Stimulated activated CD4-positive, alpha-beta T cell treated with anti-CD3 and anti-CD28 coated beads, Interleukin-2, amount 100 ng/mL, for 24 hours (primary cell): ENCODE measurements at places on chromosomes 16 and 17.

- DNase-seq = no peak
These were observed 217.8 kb downstream of the GRIN2A start for GRCh38 chr16:9964426-9964825.

- no peak for DNase-seq
These were observed 15.7 kb downstream of the PSMD11 start for GRCh38 chr17:32460054-32460453.

DNA sequence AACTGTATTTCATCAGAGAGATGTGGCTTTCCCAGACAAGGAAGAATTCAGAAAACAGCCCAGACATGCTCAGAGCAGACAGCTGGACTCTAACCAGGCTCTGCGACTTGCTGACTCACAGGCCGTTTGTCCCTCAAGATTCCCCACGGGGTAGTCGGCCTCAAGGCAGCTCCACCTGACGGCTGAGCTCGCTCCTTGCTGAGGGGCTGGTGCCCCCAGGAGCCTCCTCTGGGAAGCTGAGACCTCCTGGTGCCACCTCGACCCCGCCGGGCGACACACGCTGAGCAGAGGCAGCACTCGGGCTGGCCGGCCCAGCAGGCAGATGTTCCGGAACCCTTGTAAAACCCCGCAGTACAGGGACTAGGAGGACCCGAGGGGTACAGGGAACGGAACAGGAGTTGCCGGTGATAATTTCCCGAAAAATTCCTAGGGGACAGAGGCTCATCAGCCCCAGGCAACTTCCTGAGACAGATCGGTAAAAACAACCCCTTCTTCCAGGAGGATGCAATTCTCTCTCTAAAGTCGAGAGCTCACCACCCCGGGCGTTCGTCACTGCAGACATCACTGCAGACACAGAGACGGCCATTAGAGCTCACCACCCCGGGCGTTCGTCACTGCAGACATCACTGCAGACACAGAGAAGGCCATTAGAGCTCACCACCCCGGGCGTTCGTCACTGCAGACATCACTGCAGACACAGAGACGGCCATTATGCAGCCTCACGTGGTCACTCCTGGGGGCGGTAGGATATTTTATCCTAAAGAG lies 19.9 kb downstream of the RPH3AL start:
- no peak for DNase-seq

- no peak for DNase-seq
These were observed 52.7 kb upstream of the SLC25A19 start for GRCh38 chr17:75341784-75342486.

- DNase-seq = no peak
These were observed 45.4 kb downstream of the SOX8 start for GRCh38 chr16:1026784-1027500.

GRCh38 chr16:88472069-88472468 lies 19.0 kb downstream of the ZFPM1 start:
- no peak for DNase-seq

DNA sequence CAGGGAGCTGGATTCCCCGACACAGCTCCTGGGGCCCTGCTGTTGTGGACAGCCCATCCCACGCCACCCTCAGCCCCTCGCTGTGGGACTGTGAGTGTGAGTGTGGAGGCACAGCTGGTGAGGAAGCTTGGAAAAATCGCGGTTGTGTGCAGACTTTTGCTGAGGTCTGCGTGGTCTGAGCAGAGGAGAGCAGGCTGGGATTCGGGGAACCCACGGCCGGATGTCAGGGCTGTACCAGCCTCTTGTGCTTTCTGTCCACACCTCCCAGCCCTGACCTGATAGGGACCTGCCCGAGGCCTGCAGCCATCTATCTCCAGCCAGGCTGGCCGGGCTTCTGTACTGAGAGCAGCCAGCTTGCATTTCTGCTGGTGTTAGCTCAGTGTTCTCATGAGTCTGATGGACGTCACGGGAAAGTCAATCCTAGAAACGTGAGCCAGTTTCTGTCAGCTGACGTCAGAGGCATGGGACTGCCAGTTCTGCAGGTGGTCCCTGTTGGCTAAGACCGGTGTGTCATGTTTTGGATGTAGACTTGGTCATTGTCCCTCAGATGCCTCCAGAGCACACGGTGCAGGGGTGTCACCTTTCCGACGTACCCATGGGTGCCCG lies 72.8 kb upstream of the ZNF750 start:
- DNase-seq = no peak

DNA sequence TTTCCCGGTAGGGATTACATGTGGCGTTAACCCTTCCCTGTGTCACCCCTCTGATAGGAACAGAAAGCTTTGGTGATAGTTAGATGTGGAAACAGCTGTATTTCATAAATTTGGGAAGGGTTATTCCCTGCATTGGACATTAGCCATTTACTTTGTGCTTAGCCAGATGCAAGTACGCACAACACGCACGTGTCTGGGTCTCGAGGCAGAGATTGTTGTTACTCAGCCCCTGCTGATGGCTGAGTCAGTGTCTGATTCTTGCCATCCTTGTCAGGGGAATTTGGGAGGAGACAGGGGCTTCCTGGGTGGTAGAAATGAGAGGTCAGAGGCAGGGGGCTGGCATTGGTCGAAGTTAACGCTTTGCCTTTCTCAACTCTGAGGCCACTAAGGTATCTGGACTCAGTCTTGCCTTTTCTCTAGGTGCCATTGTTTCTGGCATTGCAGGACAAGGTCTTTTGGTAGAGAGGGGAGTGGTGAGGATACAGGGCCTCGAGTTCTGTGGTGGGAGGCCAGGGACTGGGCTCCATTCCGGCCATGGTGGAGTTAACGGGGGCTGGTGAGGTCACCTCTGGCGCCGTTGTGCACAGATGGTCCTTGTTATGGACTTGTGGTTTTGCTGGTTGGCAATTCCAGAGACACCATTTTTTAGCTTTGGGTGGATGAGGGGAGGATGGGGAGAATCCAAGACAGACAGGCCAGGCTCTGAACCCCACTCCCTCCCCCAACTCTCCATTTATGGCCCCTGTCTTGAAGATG lies 8.2 kb downstream of the MMP2 start:
- DNase-seq = no peak

DNA sequence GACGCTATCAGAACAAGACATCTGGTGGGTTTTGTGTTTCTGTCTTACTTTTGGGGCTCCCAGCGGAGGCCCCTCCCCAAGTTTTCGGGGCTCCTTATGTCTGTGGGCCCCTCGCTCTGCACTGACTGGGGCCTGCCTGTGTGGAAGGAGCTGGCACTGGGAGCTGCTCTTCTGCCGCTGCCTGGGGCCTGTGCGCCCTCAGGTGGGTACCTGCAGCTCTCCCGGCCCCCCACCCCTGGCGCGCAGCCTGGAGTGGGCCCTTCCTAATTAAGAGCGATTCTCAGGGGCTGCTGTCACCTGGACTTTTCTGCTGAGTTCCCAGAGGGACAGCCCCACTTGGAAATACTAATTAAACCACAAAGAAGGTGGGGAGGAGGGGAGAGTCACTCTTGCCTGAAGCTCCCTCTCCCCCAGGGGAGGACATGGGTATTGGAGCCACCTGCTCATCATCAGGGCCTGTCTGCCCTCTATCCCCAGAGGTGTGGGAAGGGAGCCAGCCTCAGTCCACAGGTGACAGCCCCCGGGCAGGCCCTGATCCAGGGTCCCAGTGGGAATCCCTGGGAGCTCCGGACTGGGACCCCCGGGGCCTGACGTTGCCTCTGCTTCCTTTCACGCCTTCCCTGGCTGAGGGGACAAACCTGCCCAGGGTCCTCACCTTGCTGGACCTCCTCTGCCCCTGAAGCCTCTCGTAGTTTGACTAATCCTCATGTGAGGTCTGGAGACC lies 36.5 kb downstream of the GSE1 start:
- no peak for DNase-seq

- DNase-seq = no peak
These were observed 6.3 kb upstream of the ERCC4 start for GRCh38 chr16:13913374-13914292.

GRCh38 chr16:66081775-66082366 lies 284.6 kb upstream of the CDH5 start:
- DNase-seq = no peak

GRCh38 chr17:37770631-37771518 lies 26.0 kb upstream of the HNF1B start:
- DNase-seq = peak; percentile 45

GRCh38 chr16:22937169-22937568 lies 123.2 kb downstream of the HS3ST2 start:
- DNase-seq = no peak

DNA sequence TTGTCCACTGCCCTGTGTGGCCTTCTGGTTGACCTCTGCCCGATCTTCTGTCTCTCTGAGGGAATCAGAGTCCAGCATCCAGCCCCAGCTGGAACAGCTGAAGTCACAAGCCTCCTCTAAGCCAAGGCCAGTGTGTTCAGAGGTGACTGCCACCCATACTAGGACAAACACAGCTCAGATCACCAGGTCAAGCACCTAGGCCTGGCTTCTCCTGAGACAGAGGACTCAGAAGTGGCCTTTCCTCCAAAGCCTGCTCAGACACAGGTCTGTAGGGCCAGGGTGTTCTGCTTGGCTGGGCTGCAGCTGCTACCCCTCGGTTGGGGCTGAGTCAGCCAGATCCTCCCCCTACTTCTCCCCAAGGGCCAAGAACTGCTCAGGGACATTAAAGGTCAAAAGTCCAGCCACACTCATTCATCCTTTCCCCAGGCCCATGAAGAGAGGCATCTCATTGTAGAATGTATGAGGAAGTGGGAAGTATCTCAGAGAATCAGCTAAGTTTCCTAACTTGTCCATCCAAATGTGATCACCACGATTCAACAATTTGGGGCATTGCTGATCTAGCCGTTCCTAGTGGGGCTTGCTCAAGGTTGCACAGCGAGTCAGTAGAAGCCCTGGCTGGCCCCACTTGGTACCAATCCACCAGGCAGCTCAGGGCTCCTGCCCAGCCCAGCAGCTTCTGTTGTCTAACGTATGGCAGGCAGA lies 7.6 kb downstream of the SLC46A1 start:
- DNase-seq = no peak

GRCh38 chr16:89565256-89565505 lies 4.7 kb downstream of the RPL13 start:
- DNase-seq = no peak

DNA sequence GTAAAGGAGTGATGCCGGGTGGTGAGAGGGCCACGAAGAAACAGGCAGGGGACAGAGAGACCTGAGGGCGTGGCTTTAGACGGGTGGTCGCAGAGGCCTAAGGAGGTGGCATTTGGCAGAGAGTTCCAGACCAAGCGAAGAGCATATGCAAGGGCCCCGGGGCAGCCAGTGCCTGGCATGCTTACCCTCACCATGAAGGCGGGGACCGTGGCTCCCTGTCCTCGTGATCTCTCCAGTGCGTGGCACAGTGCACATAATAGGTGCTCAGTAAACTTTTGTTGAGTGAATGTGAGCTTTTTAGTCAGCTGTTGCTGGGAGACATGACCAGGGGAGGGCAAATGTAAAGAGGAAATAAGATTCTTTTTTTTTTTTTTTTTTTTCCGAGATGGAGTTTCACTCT lies 245.6 kb upstream of the GSE1 start:
- DNase-seq = no peak

GRCh38 chr17:21194226-21194625 lies 19.7 kb downstream of the TMEM11 start:
- DNase-seq = no peak

- no peak for DNase-seq
These were observed 32.1 kb upstream of the SREBF1 start for GRCh38 chr17:17868641-17869522.

- DNase-seq = no peak
These were observed 144.0 kb downstream of the MYO1D start for GRCh38 chr17:32732900-32733299.

DNA sequence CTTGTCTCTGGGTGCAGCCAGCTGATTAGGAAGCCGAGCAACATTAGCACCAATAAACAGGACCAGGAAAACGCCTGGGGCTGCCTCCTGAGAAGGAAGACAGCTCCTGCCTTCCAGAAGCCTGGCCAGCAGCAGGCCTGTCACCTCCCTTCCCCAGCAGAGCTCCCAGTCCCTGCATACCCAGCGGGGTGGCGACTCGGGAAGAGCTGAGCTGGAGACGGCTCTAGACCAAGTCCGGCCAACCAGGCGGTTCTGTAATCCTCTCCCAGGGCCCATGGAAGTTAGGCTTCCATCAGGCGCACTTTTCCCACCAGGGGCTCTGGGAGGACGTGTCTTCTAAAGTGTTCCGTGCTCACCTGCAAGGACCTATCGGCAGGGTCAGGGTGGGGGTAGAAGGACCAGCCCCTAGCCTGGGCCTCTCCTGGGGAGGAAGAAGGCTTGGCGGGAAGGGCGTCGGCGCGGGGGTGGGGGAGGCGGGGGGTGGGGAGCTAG lies 12.0 kb upstream of the CLUH start:
- DNase-seq = no peak

DNA sequence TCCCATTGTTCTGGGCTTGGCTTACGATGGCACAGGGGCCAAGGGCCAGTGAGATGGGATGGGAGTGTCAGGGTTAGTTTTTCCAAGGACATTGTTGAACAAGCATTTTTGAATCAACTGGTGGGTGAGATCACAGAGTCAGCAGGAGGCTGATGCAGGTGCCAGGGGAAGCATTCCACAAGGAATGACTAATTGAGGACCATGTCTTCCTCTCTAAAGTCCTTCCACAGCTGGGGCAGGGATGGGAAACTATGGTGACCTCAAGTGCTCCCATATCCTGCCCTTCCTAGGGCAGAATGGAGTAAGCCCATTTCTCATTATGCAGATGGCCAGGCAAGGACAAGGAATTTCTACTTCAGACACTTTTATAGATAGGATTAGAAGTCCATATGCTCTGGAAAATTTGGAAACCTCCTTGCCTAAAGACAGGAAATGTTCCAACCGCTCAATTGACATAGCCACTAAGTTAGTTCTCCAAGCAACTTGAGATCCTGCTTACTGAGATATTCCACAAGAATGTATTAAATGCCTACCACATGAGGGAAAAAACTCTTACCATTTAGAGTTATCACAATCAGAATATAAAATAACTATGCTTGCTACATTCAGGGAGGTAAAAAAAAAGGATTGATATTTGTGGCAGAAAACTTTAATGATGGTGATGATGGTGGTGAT lies 21.2 kb upstream of the ENGASE start:
- DNase-seq = no peak

DNA sequence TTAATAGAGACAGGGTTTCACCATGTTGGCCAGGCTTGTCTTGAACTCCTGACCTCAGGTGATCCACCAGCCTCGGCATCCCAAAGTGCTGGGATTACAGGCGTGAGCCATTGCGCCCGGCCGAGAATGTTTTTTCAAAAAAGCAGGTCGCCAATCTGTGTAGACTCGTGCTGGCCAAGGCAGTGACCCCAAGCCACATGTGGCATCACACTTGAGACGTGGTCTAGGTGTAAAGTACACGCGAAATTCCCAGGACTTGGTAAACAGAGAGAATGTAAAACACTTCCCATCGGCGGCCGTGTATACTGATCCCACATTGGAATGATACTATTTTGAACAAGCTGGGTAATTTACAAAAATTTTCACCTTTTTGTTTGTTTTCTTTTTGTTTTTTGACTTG lies 41.1 kb downstream of the TBC1D16 start:
- DNase-seq = no peak

DNA sequence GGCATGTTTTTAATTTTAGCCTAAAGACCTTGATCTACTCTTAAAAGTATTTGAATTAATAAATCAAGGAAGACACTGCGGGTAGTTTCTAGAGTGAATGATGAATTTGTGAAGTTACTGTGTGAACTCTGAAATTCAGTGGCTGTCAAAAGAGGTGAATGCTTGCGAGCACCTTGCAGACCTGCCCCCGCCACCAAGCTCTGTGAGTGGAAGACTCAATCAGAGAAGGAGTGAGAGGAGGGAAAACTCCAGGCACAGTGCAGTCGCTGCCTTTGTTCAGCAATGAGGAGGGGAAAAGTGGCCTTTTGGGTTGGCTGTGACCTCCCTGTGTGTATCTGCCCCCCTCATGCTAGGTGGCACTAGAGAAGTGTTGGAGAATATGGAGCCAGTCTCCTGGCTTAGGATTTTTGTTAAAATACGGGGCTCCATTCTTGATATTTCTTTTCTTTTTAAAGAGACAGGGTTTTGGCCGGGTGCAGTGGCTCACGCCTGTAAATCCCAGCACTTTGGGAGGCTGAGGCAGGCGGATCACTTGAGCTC lies 53.0 kb downstream of the LDHD start:
- no peak for DNase-seq
